ENCODE measurements at places on chromosomes 3 and 15. TPM values are rescaled to one million over a fixed set of nuclear protein-coding genes. Genes with fewer than 3 reads are reported as not detected.

DNA sequence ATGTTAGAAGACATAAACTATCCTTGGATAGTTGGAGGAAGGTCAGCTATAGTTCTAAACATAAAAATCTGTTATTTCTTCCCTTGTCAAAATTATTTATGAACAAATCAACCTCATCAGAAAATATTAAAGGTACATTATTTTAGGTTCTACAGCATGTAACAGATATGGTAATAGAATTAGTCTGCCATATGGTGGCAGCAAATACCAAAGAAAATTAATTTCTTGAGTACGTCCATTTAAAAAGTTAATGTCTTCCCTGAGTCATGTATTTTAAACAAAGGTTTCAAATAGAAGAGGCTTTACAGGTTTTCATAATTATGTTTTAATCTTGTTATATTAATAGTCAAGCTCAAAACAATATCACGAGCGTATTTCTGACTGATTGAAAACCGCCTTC, 17.9 kb upstream of the ANKRD28 start:
- H3K4me3 ChIP-seq = no peak overlapping the region
- H3K27ac ChIP-seq = peak overlapping the region; percentile 36

- H3K27ac ChIP-seq = no peak overlapping the region
- no peak for DNase-seq
- H3K27me3 ChIP-seq = no peaks in the 10 kb centered on the region
- no peaks in the 10 kb centered on the region for H3K36me3 ChIP-seq
- H3K4me3 ChIP-seq = no peak overlapping the region
- H3K4me1 ChIP-seq = no peaks in the 10 kb centered on the region
Observed at GRCh38 chr15:74400915-74401757, 32.6 kb downstream of the SEMA7A start.

DNA sequence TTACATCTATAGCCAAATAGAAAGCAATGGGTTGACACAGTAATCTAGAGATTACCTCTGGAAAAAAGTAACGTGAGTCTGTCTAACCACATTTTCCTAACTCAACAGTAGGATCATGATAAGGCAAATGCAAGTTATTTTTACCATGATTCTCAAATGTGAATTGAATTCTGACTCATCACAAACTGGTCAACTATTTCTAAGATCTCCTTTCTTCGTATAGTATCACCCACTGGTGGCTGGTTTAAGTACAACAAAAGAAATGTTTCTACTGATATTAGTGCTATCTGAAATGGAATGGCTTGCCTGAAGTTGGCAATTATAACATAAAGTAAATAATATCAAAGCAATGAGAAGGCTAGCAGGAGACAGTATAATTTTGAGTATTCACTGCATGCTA, 102.2 kb downstream of the ABI3BP start:
- H3K27me3 ChIP-seq = no peaks in the 10 kb centered on the region
- H3K4me3 ChIP-seq = no peak overlapping the region
- H3K4me1 ChIP-seq = no peaks in the 10 kb centered on the region
- H3K27ac ChIP-seq = no peak overlapping the region

DNA sequence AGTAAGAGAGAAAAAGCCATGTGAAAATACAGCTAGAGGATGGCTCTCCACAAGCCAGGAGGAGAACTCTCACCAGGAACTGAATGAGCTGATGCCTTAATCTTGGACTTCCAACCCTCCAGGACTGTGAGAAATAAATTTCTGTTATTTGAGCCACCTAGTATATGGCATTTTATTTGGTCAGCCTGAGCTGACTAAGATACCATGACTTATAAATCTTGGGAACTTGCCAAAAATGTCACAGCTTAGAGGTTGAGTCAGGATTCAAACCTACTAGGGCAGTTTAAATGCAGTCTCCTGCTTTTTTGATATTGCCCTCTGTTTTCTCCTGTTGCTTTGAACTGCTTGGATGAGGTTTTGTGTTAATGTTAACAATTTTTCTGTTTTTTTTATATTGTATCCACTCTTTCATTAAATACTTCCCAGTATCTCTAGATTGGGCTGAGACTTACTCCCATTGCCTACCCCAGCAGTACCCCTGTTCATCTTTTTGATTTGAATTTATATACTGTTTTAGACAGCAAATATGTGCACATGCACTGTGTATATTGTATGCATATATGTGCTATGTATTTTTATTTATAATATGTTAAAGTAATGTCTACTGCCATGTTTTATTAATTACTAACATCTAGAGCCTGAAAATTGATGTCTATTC, 1223.2 kb downstream of the OTOL1 start:
- H3K36me3 ChIP-seq = no peaks in the 10 kb centered on the region
- DNase-seq = no peak
- no peaks in the 10 kb centered on the region for H3K4me1 ChIP-seq
- no peaks in the 10 kb centered on the region for H3K27me3 ChIP-seq
- H3K27ac ChIP-seq = no peak overlapping the region

The CLDN18 gene
- not detected for total RNA-seq

DNA sequence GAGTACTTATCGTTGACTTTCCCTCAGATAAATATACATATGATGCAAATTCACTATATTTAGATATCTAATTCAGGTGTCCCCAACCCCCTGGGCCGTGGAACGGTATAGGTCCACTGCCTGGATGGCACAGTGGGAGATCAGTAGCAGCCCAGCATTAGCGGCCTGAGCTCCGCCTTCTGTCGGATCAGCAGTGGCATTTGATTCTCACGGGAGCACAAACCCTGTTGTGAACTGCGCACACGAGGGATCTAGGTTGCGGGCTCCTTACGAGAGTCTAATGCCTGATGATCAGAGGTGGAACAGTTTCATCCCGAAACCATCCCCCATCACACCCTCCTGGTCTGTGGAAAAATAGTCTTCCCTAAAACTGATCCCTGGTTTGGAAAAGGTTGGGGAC, 6.9 kb downstream of the KNL1 start:
- no peaks in the 10 kb centered on the region for H3K4me1 ChIP-seq
- H3K36me3 ChIP-seq = no peaks in the 10 kb centered on the region
- no peak overlapping the region for H3K27ac ChIP-seq
- no peak overlapping the region for H3K4me3 ChIP-seq

DNA sequence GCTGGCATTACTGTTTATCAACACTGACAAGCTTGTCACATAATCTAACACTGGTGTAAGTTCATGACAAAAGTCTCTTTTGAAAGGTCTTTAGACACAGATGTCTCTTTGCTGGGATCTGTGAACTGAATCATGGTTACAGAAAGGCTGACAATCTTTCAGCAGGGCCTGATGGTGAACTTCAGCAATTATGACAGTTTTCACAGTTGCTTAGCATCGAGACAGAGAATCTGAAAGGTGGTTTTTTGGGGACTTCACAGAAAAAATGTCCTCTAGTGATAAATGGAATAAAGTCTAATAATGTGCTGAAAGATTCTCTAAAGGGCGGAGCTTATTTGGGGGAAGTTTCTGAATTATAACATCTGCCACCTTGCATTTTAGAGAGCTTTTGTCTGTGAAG, 32.3 kb downstream of the CLDN1 start:
- no peaks in the 10 kb centered on the region for H3K4me1 ChIP-seq
- H3K27ac ChIP-seq = no peak overlapping the region
- H3K36me3 ChIP-seq = no peaks in the 10 kb centered on the region
- no peak overlapping the region for H3K4me3 ChIP-seq
- DNase-seq = no peak

The TRPM1 gene
- not detected for total RNA-seq

All from vagina (tissue), 2 donors.